ENCODE measurements at places on chromosomes 3 and 15.

- H3K4me1 ChIP-seq: no peaks in the 10 kb centered on the region
- no peak overlapping the region for H3K4me3 ChIP-seq
These were observed 360.4 kb upstream of the ROBO2 start for GRCh38 chr3:76679541-76679940.

GRCh38 chr15:82081914-82082762, 36.3 kb upstream of the MEX3B start:
- no peak overlapping the region for H3K4me3 ChIP-seq
- H3K36me3 ChIP-seq: no peaks in the 10 kb centered on the region
- no peaks in the 10 kb centered on the region for H3K27me3 ChIP-seq
- no peak for DNase-seq
- H3K4me1 ChIP-seq: no peaks in the 10 kb centered on the region
- H3K27ac ChIP-seq: no peak overlapping the region

- DNase-seq: no peak
- H3K4me3 ChIP-seq: no peak overlapping the region
These were observed 468.6 kb upstream of the AGTR1 start for GRCh38 chr3:148229107-148229506.

GRCh38 chr15:87609474-87609873, 647.1 kb downstream of the NTRK3 start:
- H3K4me3 ChIP-seq: no peak overlapping the region
- H3K27me3 ChIP-seq: no peaks in the 10 kb centered on the region
- no peaks in the 10 kb centered on the region for H3K4me1 ChIP-seq
- no peak overlapping the region for H3K27ac ChIP-seq
- no peaks in the 10 kb centered on the region for H3K36me3 ChIP-seq
- DNase-seq: no peak

- H3K4me3 ChIP-seq: no peak overlapping the region
- H3K27ac ChIP-seq: no peak overlapping the region
- no peak for DNase-seq
- H3K4me1 ChIP-seq: no peaks in the 10 kb centered on the region
- no peaks in the 10 kb centered on the region for H3K36me3 ChIP-seq
These were observed 24.0 kb upstream of the MYO1E start for GRCh38 chr15:59396679-59397078.

- H3K36me3 ChIP-seq: no peaks in the 10 kb centered on the region
- no peaks in the 10 kb centered on the region for H3K27me3 ChIP-seq
- no peak for DNase-seq
- no peak overlapping the region for H3K4me3 ChIP-seq
- H3K27ac ChIP-seq: no peak overlapping the region
These were observed 93.1 kb upstream of the ZBED2 start for GRCh38 chr3:111688190-111688800.

DNA sequence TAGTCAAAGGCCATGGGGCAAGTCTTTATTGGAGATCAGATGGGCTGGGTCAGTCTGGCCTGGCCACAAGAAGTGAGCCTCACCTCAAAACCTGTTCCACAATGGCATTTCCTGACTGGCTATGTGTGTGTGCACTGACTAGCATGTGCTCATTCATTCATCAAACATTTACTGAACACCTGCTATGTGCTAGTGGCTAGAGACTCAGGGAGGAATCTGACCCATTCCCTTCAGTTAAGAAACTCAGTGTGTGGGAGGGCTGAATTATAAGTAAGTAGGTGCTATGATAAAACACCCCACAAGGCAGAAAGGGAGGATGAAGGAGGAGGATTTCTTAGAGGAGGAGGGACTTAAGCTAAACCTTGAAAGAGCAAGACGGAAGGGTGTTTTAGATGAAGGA, 5.4 kb upstream of the CGNL1 start:
- H3K4me3 ChIP-seq: no peak overlapping the region
- H3K36me3 ChIP-seq: no peaks in the 10 kb centered on the region
- no peaks in the 10 kb centered on the region for H3K27me3 ChIP-seq
- H3K27ac ChIP-seq: no peak overlapping the region

DNA sequence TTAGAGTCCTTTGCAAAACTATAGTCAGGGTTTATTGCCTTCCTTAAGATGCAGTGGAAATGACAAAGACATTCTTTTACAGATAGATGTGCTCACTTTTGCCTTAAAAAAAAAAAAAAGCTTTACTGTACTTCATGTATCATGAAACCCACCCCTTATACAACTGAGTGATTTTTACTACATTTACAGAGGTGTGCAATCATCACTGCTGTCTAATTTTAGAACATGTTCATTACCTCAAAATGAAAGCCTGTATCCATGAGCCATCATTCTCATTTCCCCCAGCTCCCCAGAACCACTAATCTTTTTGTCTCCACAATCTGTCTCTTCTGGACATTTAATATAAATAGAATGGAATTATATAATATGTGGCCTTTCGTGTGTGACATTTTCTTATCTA, 111.9 kb downstream of the NR1I2 start:
- H3K27ac ChIP-seq: no peak overlapping the region
- H3K4me3 ChIP-seq: no peak overlapping the region
- no peak for DNase-seq
- H3K36me3 ChIP-seq: peaks cover 2% of the 10 kb centered on the region
- no peaks in the 10 kb centered on the region for H3K27me3 ChIP-seq
